DMS79 treated with DMSO at 0.1 percent for 48 hours (cell line): ENCODE measurements at places on chromosomes 5 and 9.

GRCh38 chr5:170731052-170731451, 52.5 kb upstream of the GABRP start:
- no peak for DNase-seq

- DNase-seq = peak; percentile 33
Measured at GRCh38 chr9:35732800-35733541, 505 bp downstream of the CREB3 start.

- DNase-seq = no peak
Measured at GRCh38 chr9:109035684-109036423, 22.6 kb upstream of the CTNNAL1 start.

GRCh38 chr5:31901807-31902530, 263.0 kb downstream of the PDZD2 start:
- no peak for DNase-seq

DNA sequence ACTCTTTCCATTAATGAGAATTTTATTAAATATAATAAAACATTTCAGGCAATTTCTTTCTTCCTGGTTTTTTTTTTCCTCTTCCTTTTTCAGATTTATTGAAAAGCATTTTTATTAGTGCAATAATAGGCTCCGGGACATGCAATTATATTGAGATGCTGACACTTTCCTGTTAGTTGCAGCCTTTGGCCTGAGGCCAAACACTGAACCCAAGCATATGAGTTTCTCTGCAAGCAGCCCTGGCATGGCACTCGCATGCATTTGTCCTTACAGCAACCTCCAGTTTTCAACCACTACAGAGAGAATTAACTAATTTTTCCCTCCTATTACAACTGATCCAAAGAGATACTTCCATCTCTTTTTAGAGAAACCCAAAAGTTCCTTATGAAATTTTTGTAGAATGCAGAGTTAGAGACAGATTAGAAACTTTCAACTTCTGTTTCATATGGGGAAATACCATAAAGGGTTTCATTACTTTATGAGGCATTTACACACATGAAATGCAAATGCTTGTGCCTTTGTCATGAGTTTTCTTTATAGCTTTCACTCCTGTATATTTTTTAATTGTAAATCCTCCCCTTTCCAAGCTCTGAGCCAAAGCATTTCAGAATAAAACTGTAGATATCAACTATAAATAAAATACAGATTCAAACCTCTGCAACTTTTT, 183.0 kb downstream of the CETN3 start:
- DNase-seq = no peak

- DNase-seq = no peak
Measured at GRCh38 chr5:57836921-57837320, 354.3 kb upstream of the ACTBL2 start.

DNA sequence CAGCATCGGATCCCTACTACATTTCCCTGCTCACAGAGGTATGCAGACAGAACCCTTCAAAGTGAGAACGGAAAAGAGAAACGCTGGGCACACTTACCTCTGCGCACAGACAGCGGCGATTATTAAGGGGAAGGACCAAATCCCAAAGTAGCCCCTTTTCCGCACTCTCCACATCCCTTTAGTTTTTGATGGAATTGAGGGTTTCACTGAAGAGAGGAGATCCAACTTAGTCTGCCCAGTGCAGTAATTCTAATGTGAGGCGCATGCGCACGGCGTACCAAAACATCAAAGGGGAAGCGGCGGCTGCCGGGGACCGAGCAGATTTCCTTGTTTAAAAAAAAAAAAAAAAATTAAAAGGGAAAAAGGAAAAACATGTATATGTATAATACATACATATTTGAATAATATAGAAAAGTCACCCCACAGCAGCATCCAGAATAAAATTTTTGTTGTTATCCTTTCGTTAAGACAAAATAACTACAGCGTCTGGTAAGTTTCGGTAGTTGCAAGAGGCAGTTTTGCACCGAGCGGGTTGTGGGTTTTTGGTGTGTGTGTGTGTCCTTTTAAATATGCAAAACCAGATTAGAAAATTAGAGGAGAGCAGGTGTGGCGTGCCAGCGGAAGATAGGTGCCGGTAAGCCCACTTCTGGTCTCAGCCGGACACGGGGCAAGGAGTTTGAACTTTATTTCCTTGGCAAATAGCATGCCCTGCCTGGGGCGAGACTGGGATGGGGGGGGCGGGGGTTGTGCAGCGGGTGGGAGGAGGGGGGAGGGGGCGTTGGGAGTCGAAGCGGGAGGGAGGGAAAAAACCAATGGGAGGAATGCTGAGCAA, at the start of gene GABRB2:
TSS of gene GABRB2 (minus strand) at position 256 of the 832 bp plus-strand sequence. CDS start at position 174, 82 bp downstream.
- peak; percentile 62 for DNase-seq

- no peak for DNase-seq
Measured at GRCh38 chr5:58462154-58462553, 2.3 kb upstream of the PLK2 start.

GRCh38 chr9:17600962-17601593, 22.2 kb downstream of the SH3GL2 start:
- no peak for DNase-seq

DNA sequence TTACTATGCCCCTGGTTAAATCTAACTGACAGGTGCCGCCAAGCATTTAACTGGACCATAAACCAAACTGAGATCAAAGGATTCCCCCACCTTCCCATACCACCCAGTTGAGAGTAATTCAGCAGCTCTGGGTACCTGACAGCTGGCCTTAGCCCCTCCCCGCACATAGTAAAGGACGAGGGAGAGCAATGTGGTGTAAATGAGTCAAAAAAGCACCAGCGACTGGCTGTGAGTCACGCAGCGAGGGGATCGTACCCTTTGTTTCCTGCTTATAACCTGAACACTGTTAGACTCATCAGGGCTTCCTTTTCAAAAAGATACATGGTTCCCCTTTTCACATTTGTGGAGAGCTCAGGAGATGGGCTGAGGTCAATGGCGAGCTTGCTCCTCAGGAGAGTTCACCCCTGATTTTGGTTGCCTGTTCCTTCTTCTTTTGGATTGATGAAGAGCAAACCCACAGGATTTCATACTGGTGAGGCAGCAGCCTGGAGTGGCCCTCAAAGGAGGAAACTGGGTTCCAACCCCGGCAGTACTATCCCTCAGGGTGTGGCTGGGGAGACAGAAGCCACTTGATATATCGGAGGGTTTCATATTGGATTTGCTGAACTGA, 71.5 kb downstream of the ANKRD33B start:
- DNase-seq = no peak

DNA sequence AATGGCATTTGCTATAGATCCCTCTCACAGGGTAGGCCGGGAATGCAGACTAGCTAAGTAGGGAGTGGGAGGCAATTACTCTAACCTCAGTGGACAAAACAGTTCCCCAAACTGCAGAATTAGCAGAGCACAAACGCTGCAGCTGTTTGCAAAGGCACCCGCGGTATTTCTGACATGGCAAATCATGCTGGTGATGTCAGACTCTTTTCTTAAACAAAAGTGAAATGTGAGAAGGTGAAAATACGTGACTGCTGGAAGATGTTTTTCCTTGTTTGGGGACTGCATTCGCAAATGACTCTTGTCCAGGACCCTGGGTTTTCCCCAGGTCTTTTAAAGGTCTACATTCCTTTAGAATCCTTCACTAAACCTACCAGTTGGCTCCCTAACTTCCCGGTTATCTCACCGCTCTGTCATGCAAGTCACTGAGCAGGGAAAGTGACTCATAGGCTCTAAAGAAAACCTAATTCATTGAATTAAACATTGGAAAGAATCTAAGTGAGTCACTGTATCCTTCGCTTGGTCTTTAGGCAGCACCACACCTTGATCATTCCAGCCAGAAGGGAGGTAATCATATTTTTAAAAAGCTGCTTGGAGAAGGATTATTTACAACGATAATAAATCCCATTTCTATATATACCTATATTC, 91.5 kb upstream of the DNAH5 start:
- DNase-seq = peak; percentile 39

DNA sequence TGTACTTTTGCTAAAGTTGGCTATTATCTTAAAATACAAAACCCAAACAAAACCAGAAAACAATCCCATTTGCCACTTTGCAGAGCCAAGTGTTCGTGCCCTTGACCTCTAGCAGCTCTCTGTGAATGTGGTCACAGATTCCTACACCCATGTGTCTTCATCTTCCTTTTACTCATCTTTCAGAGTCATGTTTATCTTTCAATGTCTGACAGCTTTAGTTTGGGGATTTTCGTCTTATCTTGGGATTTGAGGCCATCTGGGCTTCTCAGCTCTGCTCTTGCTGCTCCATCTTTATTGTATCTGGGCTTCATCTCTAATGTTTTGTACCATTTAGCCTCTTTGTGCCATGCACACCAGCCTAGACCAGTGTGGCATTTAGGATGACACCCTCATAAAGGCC, 81.0 kb downstream of the DAPK1 start:
- no peak for DNase-seq

DNA sequence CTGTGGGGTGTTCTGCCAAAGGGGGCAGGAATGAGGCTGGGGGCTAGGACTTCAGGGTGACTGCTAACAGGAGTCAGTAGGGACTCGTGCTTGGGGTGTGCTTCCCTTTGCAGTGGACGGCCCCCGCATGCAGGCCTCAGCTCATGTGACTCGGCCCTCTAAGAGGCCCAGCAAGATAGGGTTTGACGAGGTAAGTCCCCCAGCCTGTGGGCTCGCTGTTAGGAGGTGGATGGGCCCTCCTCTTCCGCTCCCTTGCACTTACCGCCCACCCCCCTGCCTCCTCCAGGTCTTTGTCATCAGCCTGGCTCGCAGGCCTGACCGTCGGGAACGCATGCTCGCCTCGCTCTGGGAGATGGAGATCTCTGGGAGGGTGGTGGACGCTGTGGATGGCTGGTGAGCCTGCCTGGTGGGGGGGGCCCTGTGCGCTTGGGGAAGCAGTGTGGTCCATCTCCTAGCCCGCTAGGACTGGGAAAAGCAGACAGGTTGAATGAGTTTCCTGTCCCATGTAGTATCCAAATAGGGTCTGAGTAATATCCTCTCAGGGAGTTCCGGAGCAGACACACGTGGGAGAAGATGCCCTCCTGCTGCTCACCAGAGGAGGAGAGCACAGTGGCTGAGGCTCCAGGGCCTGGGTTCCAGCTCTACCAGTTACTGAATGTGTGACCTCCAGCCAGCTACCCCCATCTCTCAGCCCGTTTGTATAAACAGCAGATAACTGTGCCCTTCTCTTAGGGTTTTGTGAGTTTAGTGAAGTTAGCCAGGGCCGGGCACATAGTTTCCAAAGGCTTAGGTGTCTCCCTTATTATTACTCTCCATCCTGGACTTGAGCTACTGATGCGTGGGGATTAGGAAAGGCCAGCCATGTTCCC, 8.2 kb downstream of the CERCAM start:
- no peak for DNase-seq

DNA sequence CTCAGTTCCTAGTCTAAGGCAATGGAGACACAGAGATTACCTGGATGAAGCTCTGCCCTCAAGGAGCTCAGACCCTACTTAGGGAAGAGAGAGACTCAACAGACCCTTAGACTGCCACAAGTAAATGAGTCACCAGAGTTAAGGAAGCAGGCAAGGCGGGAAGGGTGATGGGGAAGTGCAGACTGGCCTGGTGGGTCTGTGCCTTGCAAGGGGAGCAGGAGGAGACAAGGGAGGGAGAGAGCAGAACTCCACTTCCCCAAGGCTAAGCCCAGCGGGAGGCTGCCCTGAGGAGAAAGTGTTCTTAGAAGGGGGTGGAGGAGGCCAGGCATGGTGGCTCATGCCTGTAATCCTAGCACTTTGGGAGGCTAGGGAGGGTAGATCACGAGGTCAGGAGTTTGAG, 83.7 kb downstream of the HRH2 start:
- DNase-seq = no peak

DNA sequence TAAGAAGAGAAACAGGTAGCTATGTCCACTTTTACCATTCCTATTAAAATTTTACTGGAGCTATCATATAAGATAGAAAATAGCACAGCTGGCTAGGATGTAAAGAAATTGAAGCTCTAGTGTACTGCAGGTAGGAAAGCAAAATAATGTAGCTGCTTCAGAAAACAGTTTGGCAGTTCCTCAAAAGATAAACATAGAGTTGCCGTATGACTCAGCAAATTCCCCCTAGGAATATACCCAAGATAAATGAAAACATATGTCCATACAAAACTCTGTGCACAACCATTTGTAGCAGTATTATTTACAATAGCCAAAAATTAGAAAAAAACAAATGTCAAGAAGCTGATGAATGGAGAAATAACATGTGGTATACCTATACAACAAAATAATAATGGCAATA, 64.6 kb upstream of the SHISAL2B start:
- DNase-seq = no peak

- no peak for DNase-seq
Measured at GRCh38 chr9:134424818-134425217, 98.6 kb downstream of the RXRA start.

GRCh38 chr5:178465228-178465860, 124.8 kb downstream of the COL23A1 start:
- DNase-seq = no peak

DNA sequence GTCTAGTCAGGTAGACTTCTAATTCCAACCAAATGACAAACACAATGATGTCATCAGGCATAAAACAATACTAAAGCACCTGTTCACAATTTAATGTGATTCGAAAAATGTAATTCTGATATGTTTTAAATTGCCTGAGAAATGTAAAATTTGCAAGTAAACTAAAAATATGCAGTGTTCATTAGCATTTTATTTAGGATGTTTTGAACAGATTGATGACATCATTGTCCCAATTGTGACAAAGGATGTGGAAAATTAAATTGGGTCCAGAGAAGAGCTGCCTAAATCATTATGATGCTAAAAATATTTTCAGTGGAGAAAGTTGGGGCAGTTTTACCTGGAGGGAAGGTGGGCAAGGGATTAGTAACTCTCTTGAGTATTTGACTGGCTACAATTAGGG, 86.5 kb downstream of the CFAP90 start:
- DNase-seq = no peak

DNA sequence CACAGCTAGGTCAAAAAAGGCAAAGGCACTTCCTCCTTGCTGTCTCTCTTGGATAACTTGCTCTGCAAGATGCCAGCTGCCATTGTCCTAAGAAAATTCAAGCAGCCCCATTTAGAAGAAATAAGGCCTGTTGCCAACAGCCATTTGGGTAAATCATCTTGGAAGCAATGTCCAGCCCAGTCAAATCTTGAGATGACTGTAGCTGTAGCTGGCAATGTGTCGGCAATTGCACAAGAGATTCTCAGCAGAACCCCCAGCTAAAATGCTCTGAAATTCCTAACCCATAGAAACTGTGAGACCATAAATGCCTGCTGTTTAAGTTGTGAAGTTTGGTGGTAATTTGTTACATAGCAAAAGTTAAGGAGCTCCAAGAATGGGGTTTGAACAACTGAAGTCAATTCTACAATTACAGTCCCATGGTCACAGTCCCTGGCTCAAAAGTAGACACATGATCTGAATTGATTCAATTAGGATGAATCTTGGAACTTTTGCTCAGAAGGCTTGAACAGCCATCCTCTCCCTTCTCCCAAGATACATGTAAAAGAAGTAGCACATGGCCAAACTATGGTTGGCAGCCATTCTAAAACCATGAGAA, 151.1 kb downstream of the MPDZ start:
- no peak for DNase-seq

- no peak for DNase-seq
Measured at GRCh38 chr9:88753691-88754367, 218.9 kb downstream of the NXNL2 start.

DNA sequence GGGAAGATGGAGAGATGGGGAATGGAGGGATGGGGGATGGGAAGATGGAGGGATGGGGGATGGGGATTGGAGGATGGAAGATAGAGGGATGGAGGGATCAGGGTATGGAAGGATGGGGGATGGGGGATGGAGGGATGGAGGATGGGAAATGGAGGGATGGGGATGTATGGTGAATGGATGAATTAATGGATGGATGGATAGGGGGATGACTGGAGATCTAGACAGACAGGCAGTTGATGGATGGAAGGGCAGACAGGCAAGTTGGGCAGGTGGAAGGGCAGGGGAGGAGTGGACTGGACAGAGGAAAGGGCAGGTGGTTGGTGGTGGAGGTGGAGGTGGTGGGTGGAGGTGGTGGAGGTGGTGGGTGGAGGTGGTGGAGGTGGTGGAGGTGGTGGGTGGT, 167.2 kb downstream of the C9orf50 start:
- DNase-seq = no peak
